A549 (cell line): ENCODE measurements at places on chromosomes 12 and 14.

DNA sequence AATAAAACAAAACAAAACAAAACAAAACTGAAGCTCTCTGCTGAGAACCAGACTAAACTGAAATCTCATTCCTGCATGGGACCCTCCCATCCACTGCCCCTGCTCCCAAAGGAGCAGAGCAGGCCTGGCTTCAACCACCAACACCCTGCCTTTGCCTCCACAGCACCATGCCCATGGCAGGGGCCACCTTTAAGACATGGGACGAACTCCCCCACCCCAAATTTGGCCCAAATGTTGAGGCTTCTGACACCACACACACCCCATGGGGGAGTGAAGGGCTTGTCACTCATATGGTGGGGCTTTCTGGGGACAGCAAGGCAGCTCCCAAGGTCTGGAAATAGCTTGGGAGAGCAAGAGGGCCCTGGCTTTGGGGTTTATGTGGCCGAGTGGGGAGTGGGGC is 177.2 kb downstream of the KIF26A start:
- no peak for DNase-seq

- DNase-seq: no peak
Measured at GRCh38 chr12:102465762-102466560, 14.4 kb downstream of the IGF1 start.

DNA sequence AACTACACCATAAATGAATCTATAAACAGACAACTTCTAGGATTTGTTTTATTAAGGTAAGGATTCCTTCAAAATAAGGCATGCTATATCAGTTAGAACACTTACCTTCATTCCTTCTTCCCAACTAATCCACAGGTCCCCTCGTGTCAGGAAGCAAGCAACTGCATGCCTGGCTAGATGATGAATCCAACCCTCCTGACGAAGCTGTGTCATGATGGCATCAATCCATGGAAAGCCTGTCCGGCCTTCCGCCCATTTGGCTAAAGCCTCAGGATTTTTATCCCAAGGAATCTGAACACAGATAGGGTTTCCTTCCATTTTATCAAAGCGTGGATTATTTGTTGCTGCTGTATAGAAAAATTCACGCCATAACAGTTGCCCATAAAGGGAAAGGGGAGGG is 12.5 kb upstream of the MTERF2 start:
- DNase-seq: no peak

GRCh38 chr12:109288571-109288970 is 20.5 kb downstream of the FOXN4 start:
- peak; percentile 42 for DNase-seq

- no peak for DNase-seq
Measured at GRCh38 chr12:16504200-16504599, 101.8 kb downstream of the LMO3 start.

- no peak for DNase-seq
Measured at GRCh38 chr12:108699955-108700563, 31.3 kb downstream of the CORO1C start.

- DNase-seq: no peak
Measured at GRCh38 chr14:88078525-88078924, 73.6 kb downstream of the GPR65 start.

GRCh38 chr12:115371711-115372110 is 687.7 kb upstream of the TBX3 start:
- DNase-seq: no peak

DNA sequence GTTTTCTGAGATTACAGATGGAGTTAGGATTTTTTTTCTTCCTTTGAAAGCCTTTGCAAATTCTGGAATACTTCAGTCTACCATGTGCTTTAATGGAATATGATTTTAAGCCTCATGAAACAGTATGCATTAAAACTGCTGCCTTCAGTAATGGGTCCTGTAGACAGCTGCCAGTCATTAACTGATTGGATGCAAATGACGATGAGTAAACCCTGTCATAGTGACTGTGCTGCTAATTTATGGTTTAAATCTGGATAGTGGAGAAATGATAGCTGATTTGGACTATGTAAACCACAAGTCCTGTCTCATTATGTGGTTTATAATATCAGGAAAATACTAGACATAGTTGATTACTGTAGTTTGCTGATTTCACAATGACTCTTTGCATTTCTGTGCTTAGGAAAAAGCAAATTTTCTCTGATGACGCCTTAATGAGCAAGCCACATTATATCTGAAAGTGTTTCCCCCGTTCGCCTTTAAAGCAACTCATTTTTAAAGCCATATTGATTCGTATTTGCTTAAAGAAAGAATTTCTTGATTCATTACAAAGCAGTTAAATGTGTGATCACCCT is 217.6 kb downstream of the TMTC2 start:
- no peak for DNase-seq

- DNase-seq: no peak
Measured at GRCh38 chr14:58662018-58662417, 24.3 kb downstream of the DACT1 start.
